Cortex of kidney (tissue), 1 donor: ENCODE measurements at places on chromosomes 2 and 18.

- DNase-seq, result no peak
Observed at GRCh38 chr18:59699750-59700534, 2.7 kb upstream of the CCBE1 start.

DNA sequence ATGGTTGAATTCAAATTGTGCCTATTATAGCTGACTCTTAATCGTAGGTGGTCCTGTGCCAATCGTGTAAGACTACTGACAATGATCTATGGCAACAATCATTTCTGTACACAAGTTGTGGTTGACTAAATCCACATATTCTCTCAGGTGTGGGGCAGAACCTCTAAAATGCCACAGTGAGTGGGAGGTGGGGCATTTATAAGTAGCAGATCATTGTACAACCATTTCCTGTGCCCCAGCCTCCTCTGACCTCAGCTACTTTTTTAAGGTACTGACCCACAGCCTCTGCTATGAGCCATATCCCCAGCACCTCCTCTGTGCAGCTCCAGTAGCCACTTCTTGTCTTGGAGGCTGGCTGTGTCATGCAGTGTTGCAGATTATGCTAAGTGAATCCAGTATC is 48.6 kb upstream of the RAPH1 start:
- DNase-seq, result no peak

DNA sequence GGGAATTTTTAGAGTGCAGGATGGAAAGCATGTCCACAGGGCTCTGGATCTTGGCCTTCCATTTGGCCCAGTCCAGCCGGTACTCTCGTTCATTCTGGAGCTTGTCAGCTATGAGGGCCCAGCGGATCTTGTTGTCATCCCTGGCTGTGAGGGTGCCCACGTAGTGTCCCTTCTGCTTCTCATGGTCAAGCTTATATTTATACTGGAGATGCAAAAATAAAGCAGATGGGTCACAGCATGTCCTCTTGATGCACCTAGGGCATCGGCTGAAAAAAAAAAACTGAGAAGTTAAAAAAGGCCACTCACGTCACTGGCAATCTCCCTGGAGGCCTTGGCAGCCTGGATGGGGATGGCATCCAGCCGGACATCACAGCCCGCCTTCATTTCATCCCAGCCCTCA is 160.5 kb downstream of the RIF1 start:
- no peak for DNase-seq

DNA sequence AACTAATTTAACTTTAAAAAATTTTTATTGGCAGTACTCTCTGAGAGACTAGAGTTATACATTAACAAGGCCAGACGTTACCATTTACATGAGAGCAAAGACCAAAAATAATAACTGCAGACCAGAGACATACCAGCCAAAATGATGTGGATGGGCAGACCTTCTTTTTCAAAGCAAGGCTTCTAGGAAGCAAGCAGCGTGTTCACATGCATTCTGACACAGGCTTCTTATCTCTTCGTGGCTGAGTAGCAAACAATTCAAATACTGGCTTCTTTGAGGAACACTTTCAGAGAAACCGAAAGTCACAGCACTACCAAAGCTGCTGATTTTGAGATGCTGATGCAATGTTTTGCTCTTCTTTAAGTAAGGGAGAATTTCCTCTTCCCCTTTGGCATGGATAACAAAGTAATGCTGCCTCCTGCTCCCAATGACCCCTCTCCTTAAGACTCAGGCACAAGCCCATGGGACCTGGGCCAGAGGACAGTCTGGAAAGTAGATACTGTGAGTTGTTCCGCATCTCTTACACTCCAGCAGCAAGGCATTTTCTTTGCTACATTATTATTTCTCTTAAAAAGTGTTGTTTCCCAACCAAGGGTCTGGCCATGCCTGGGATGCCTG is 181.9 kb downstream of the MREG start:
- DNase-seq, result no peak

GRCh38 chr2:182064019-182064778 is 78.5 kb downstream of the PPP1R1C start:
- DNase-seq, result no peak

DNA sequence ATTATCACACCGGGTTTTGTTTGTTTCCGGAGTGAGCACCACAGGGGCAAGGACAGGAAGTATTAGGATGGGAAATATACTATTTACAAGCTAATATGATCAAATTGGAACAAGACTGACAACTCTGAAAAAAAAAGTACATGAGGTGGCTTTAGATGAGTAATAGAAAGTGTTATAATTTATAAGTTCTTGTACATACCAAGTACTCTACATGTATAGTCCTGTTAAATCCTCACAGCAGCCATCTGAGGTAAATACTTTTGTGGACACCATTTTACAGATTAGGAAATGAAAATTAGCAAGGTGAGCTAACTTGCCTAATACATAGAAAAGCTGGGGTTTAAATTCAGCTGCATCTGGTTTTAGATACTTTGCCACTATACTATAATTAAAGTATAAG is 11.2 kb downstream of the FAP start:
- DNase-seq, result no peak

- no peak for DNase-seq
Observed at GRCh38 chr2:207503234-207503633, 26.5 kb upstream of the CREB1 start.

- no peak for DNase-seq
Observed at GRCh38 chr2:127771756-127772155, 39.2 kb downstream of the WDR33 start.

DNA sequence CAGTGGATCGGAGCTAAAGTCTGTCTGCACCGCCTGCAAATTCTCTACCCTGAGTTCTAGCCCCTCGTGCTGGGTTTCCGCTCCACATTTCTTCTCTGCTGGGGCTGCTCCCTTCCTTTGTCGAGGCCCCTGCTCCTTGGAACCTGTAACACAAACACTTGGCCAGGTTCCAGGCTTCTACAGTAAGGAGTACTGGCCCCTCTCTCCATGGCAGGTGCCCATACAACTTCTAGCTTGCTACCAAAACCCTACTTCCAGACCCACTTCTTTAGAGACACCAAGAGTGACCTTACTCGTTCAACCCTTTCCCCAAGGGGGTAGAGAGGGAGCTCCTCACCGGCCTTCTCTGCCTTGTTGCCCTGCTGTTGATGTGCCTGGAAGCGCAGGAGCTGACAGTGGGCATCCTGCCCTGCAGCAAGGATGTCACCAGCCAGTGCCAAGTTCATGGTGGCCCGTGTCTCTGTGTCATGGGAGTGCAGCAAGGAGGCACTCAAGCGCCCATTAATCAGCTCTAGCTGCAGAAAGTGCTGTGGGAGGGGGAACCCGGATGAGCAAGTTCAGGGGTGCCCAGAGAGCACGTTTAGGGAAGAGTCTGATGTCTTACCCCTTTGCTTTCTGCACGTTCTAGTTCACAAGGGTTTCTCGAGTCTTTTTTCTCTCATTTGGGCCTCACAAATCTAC is 1.1 kb downstream of the PREB start:
- DNase-seq, result no peak

DNA sequence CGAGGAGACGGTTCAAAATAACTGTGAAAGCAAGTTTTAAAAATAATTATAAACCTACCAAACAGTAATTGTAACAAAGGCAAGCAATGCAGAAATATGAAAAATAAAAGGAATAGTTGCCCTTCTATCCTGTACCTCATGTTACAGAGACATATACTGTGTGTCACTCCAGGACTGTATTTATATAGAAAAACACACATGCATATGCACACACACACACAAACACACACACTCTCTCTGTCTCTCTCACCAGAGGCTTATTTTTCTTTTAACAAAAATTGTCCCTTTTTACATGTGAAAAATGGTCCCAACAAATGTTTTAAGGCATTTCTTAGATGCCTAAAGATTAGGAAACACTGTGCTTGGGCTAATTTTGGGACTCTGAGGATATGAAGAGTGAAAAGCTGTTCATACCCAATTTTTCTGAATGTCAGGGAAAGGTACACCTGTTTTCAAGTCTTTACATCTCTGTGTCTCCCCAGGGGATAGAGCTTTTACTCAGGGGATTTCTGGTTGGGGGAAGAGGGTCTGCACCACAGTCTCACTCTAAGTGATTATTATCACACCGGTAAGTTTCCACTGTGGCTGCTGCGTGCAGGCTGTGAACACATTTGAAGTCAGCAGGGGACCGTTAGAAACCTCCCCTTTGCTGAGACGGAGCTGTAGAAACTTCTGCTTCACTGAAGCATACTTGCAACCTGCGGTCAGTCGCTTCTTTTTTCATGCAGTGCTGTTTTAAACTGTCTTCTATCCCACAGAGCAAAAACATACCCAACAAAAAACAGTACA is 51.4 kb upstream of the SPAG16 start:
- DNase-seq, result no peak

GRCh38 chr2:198731842-198732399 is 725.8 kb downstream of the SATB2 start:
- no peak for DNase-seq
